Stimulated activated CD4-positive, alpha-beta T cell treated with anti-CD3 and anti-CD28 coated beads, Interleukin-4, amount 100 ng/mL, for 24 hours (primary cell): ENCODE measurements at places on chromosomes 11 and 22.

DNA sequence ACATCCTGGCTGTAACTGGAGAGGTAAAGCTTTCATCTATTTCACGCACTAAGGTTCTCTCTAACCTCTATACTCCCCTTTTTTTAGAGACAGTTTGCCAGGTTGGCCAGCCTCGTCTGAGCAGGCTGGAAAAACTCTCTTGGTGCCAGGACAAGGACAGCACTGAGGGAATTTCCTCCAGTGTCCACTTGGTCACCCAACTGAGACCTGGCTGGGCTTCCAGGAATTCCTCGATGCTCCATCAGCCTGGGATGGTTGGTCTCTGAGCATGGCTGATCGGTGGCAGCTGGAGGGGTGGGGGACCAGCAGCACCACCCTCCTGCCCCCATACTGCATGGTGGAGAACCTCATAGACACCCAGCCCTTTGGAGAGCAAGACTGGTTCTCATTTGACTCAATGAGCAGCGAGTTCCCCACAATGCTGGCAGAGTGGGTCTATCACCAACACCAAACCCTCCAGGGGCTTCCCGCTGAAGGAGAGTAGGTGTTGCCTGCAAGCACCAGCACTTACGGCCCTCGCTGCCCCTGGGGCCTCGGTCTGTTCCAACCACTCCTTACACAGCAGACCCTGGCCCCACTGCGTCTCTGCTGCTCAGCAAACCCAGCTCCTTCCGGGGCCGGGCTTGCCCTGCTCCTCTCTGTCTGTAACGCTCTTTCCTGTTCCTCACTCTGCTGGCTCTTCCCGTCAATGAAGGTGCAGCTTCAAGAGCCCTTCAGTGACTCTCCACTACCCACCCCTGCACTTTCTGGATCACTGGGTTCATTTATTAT, 122.2 kb downstream of the ST3GAL4 start:
- DNase-seq = no peak

- DNase-seq = no peak
Measured at GRCh38 chr11:105960252-105961245, 61.5 kb downstream of the MSANTD4 start.

- DNase-seq = no peak
Measured at GRCh38 chr11:126101930-126102283, 39.2 kb upstream of the CDON start.

- DNase-seq = no peak
Measured at GRCh38 chr11:112884012-112884767, 77.0 kb upstream of the NCAM1 start.

DNA sequence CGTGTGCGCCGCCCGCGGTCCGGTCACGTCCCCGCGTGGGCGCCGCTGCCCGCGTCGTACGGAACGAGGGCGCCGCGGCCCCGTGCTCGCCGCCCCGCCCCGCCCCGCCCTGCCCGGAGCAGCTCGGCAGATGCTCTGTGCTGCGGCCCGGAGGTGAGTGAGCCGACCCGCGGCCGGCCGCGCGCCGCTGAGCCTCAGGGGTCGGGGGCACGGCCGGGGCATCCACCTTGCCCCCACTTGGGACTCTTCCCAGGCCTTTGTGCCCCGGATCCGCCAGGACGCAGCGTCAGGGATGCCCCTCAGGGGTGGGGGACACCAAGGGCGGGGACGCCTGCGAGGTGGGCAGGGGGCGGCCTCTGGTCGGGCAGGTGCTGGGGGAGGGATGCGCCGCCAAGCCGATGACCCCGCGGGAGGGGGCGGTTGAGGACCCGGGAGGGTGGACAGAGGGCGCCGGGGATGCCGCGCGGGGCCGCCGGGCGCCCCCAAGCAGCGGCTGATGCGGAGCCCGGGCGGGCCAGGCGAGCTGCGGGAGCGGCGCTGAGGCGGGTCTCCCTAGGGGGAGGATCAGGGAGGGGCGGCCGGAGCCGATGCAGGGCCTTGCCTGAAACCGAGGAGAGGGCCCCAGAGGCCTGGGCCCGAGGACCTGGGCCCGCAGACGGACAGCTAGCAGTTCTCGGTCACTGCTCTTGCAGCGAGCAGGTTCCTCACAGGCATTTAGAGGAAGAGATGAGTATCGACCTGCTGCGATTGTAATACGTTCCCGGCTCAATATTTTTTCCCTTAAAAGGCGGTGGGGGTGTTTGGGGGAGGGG, at the start of gene GNAZ:
GNAZ (plus strand) TSS at position 102 of the 812 bp plus-strand sequence. CDS start 25,177 bp downstream, outside the sequence.
- no peak for DNase-seq
